DMS153 (cell line): ENCODE measurements at places on chromosomes 13 and 19.
A peak's percentile ranks its signal among the peaks of the same experiment; 100 is the strongest.

GRCh38 chr19:38661996-38662395 is 14.5 kb downstream of the ACTN4 start:
- no peak for DNase-seq

GRCh38 chr19:5031231-5032100 is 62.6 kb downstream of the KDM4B start:
- no peak for DNase-seq

DNA sequence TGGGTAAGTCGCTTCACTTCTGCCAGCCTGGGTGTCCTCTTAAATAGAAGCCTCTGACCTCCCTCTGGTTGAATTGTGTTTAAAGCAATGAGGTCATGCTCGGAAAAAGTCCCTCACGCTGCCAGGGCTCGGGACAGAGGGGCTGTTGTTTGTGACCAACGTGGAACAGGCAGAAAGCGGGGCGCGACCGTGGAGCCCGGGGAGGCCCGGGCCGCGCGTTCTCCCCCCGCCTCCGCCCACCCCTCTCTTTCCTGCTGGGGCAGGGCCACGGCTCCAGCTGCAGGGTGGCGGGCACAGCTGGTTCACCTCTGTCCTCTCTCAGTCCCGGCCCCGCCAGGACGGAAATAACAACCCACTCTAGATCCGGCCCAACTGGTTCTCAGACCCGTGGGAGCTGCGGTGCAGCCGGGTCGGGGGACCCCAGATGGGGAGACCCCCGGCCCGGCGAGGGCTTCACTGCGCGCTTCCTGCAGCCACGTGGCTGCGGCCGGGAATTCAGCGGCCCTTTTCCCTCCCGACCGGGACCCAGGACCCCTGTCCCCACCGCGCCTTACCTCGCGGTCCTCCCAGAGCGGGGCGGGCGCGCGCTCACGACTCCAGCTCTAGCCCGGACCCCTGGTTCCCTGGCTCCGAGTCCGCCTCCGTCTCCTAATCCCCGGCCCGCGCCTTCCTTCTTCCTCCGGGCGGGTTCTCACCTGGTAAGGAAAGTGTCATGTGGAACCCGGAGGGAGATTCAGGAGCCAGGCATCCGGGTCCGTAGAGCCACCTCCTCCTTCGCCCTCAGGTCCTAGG is 1.9 kb downstream of the CDC42EP5 start:
- DNase-seq: no peak

GRCh38 chr13:80363890-80364503 is 23.1 kb upstream of the SPRY2 start:
- DNase-seq: no peak

GRCh38 chr19:43820098-43820883 is 6.8 kb upstream of the ZNF283 start:
- DNase-seq: no peak

DNA sequence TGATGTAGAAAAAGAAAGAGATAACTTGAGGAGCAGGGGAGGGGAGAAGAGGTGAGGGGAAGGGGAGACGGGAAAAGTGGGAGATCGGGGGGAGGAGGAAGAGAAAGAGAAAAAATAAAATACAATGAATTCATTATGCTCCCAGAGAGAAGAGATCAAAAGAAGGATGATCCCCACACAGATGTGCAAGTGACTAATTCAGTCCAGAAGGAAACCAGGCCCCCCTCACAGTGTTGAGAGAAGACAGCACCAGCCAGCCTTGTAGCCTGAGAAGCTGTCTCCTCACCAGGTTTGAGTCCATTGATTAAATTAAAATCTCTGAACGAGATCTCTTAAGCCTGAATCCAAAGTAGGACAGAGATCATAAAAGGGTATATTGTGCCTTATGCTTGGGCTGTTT is 333.7 kb upstream of the NBEA start:
- DNase-seq: no peak

GRCh38 chr19:55958356-55958755 is 10.7 kb downstream of the NLRP8 start:
- no peak for DNase-seq

GRCh38 chr19:19321141-19321577 is 530 bp downstream of the MAU2 start:
- DNase-seq: no peak

- no peak for DNase-seq
Measured at GRCh38 chr13:29441306-29441705, 154.2 kb downstream of the SLC7A1 start.

- DNase-seq: no peak
Measured at GRCh38 chr19:10193790-10194499, 808 bp downstream of the DNMT1 start.

DNA sequence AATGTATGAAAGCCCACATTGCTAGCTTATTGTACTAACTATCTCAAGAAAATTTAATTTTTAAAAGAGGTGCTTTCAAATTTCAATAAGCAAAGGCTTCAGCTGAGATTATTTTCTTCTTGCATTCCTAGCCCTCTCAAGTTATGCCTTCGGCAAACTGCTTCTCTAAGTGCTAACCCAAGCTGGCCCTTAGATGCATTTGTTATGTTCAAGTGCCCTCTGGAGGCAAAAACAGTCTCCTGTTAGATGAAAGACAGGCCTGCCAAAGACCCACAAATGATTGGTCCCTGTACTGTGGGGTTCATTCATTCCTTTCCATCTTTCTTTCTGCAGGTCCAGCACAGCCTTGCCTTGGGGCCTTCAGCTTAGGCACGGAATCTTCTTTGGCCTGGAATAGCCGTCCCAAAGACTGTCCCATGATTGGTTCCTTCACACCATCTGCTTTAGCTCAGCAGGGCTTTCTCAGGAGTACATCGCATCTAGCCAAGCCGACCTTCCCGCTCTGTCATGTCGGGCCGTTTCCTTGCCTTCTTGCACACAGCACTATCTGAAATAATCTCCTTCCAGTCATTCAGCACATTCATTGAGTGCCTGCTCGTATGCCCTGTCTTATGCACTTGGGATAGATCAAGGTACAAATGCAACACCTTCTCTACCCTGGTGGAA is 26.4 kb upstream of the TPTE2 start:
- peak; percentile 36 for DNase-seq

GRCh38 chr13:23995283-23996073 is 98.2 kb upstream of the C1QTNF9B start:
- DNase-seq: no peak

- peak; percentile 81 for DNase-seq
Measured at GRCh38 chr13:37348916-37349643, 243.6 kb upstream of the CSNK1A1L start.

- DNase-seq: no peak
Measured at GRCh38 chr13:79663435-79663834, 182.5 kb downstream of the NDFIP2 start.

- no peak for DNase-seq
Measured at GRCh38 chr13:98648141-98648540, 71.2 kb upstream of the STK24 start.

DNA sequence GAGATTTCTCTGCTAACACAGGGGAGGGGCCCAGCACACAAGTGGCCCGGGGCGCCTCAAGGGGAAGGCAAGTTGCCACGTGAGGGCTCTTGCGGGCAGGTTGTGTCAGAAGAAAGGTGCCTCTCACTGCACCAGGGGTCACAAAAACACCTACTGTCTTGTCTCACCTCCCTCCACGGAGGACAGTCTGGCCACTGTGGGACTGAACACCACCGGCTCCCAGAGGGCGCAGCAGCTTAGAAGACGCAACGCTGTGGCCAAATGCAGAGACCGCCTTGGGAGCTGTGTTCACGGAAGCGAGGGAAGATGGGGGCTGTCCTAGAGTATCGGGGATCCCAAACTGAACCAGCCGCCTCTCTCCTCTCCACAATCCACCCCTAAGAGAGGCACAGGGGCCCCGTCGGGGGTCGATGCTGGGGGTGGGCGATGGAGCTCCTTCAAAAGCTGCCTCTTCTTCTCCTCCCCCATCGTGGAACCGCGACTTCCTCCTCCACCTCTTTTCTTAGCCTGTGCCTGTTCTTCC is 177.5 kb downstream of the FOXO1 start:
- DNase-seq: no peak
